ENCODE measurements at places on chromosomes 16 and 17. TPM values are rescaled to one million over a fixed set of nuclear protein-coding genes. Genes with fewer than 3 reads are reported as not detected.

Gene CLEC3A
- total RNA-seq = not detected

Gene PHKB
- 39.0 TPM for total RNA-seq

Gene MYH13
- not detected for total RNA-seq

Gene SSTR5
- 0.22 TPM for total RNA-seq

Gene RNF112
- 0.81 TPM for total RNA-seq

Gene NT5C3B
- 66.2 TPM for total RNA-seq

Gene CDRT4
- 3.8 TPM for total RNA-seq

Gene SUZ12
- 38.5 TPM for total RNA-seq

Gene CSF3
- total RNA-seq = not detected

DNA sequence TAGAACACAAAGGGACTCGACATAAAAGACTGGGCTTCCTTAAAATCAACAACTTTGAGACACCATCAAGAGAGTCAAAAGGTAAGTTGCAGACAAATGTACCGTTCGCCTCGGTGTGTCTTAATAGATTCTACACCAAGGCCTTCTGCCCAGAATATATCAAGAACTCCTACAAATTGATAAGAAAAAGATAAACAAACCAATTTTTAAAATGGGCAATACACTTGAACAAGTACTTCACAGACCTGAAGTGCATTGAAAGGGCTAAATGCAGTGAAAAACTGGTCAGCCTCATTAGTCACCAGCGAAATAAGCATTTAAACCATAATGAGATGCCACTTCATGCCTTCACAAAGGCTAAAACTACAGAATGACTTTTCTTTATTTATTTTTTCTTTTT lies 20.4 kb upstream of the BAHCC1 start:
- DNase-seq = no peak

- DNase-seq = no peak
Observed at GRCh38 chr16:526181-527014, 1.1 kb upstream of the CAPN15 start.

- DNase-seq = no peak
Observed at GRCh38 chr16:66594739-66595138, 9.8 kb upstream of the CMTM3 start.

DNA sequence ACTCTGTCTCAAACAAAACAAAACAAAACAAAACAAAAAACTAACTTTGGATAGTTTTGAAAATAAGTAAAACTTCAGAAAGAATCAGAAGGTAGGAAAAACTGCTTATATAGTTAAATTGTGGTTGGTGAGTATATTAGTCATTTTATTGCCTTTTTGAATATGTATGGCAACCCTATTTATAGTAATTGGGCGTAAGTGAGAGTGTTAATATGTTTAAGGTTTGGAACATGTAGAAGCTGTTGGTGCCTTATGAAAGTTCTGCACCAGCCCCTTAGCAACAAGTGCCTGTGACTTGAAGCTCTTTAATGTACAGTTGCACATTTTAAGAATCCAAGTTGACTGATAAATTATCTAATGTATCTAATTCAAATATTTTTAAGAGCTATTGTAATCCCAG lies 47.4 kb upstream of the ABCC11 start:
- no peak for DNase-seq

DNA sequence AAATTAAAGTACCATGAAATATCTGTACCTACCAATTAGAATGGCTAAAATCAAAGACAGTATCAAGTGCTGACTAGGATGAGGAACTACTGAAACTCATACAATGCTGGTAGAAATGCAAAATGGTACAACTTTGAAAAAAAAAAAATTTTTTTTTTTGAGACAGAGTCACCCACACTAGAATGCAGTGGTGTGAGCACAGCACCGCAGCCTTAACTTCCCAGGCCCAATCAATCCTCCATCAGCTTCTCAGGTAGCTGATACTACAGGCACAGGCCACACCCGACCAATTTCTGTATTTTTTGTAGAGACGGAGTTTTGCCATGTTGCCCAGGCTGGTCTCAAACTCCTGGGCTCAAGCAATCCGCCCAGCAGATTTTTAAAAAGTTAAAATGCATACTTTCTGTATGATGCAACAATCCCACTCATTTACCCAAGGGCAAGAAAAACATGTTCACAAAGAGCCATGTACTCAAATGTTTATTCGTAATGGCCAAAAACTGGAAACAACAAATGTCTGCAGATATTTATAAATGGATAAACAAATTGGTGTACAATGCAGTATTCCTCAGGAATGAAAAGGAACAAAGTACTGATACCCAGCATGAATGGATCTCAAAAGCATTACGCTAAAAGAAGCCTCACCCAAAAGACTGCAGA lies 8.7 kb downstream of the SMURF2 start:
- no peak for DNase-seq

DNA sequence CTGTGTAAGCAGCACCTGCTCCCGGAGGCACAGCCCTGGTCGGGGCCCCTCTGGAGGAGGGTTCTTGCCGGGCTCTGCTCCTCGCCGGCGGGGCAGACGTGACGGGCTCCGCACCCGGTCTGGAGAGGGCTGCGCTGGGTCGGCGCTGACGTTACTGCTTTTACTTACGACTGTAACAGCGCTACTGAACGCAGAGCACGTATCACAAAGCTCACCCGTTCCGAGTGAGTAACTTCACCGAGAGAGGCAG lies 1.3 kb upstream of the RAB40C start:
- DNase-seq = no peak

DNA sequence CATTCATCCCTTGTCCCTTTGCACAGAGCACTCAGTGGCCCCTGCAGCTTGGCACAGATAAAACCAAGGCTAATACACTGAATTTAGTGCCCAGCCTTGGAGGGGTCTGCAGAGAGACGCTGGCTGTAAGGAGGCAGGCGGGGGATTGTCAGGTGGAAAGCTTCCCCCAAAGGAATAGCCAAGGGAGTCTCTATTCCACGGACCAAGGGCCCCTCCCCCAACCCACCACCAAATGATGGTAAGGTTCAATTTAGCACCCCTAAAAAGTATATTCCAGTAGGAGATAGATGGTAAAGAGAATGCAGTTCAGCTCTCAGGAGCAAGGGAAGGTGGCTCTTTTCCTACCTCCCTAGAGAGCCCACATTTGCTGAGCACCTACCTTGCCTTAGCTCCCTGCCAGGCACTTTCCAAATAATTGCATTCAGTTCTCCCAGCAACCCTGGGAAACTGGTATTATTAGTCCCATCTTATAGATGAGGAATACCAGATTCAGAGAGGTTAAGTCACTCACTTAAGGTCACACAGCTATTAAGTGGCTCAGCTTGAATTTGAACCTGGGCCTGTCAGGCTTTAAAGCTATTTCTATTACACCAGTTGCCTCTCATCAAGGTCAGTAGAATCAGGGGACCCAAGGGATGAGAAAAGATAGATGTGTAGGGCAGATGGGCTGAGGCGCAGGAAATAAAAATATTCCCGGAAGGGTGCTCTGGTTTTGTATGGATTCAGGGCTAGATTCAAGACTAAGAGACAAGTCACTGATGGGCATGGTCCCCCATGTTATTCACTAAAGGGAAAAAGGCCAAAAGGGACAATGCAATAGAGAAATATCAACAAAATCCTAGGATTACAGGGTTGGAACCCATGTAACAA lies 20.0 kb upstream of the ZFHX3 start:
- no peak for DNase-seq

GRCh38 chr17:38716368-38717005 lies 11.4 kb downstream of the MLLT6 start:
- no peak for DNase-seq

- DNase-seq = no peak
Observed at GRCh38 chr17:17800504-17801021, 36.2 kb downstream of the SREBF1 start.

DNA sequence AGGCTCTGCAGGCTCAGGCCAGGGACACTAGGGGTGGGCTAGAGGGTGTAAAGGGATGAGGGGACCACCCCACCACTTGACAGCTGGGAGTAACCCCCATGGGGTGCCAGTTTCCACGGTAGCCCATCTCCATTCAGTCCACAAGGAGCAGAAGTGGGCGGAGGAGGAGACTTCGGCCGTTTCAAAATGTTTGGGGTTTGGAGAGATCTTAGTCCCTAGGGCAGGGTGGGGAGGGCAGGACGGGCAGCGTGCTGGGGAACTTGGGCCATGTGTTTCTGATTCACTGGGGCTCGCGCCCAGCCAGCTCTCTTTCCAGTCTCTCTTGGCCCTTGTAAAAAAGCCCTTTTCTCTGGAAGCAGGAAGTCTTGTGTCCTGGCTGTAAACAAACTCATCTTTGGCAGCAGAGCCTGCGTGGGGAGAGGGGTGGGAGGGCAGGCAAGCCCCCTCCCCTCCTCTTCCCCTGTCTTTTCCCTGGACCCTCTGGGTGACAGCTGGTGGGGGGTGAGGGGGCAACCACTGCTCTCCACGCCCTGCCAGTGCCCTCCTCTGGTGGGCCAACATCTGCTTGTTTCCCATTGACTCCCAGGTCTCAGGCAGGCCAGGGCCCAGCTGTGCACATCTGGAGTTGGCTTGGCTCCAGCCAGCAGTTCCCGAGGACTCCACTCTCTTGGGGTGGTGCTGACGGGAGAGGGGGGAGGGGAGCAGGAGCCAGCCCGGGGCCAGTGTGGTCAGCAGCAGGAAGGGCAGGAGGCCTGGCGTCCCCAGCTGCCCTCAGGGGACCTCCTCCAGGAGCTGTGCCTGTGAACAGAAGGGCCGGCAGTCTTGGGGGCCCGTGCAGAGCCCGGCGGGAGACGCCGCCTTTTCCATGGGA lies 8.1 kb downstream of the CYGB start:
- no peak for DNase-seq

DNA sequence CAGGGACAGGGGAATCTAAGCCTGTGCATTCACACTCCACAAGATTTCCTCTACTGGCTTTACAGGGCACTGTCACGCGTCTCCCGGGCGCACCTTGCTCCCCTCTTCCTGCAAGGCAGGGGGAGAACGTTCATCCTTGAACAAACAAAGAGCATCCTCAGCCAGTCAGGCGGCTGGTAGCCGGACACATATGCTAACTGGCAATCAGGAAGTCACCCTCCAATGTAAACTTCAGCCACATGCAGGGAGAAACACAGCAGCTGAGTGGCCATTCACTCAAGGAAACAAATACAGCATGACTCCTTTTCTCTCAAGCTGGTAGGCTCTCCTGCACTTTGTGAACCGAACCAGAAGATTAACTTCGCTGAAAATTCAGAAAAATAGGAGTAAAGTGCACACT lies 10.8 kb upstream of the HSBP1 start:
- no peak for DNase-seq

DNA sequence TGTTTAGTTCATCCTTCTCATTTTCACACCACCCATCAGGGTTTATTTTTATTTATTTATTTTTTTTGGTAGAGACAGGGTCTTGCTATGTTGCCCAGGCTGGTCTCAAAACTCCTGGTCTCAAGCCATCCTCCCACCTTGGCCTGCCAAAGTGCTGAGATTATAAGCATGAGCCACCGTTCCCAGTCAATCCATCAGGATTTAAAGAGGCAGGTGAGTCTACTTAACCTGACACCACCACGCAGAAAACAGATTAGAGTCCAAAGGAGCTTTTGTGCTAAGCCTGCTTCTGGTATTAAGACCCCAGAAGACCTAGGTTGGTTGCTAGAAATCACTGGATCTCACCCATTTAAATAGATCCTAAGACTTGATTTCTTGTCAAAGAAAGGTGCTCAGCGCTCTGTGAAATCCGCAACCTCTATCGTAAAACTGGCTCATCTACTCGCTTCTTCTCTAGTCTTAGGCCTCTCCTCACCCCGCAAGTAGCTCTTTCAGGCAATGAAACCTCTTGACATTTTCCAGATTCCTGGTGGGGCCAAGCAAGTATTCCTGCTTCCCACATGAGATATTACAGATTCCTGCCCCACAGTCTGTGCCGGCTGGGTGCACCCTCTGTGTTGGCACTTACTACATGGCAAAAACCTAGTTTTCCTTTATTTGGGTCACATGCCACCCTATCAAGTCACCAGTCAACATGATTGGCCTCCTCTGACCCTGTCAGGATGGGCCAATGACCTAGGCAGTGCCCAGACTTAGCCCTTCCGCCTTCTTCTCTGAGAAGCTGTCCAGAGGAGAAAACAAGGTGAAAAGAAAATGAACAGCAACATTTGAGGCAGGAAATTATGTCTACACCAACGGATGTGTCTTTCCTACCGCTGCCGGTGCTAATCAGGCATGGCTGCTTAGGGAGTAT lies 9.0 kb downstream of the PITPNA start:
- no peak for DNase-seq

- DNase-seq = no peak
Observed at GRCh38 chr16:22632606-22633005, 121.9 kb downstream of the NPIPB5 start.

GRCh38 chr17:36592316-36592715 lies 637 bp downstream of the DHRS11 start:
- DNase-seq = peak; percentile 76

- DNase-seq = no peak
Observed at GRCh38 chr17:60094754-60095153, 16.0 kb upstream of the HEATR6 start.

GRCh38 chr16:80274576-80275191 lies 266.1 kb upstream of the DYNLRB2 start:
- no peak for DNase-seq

DNA sequence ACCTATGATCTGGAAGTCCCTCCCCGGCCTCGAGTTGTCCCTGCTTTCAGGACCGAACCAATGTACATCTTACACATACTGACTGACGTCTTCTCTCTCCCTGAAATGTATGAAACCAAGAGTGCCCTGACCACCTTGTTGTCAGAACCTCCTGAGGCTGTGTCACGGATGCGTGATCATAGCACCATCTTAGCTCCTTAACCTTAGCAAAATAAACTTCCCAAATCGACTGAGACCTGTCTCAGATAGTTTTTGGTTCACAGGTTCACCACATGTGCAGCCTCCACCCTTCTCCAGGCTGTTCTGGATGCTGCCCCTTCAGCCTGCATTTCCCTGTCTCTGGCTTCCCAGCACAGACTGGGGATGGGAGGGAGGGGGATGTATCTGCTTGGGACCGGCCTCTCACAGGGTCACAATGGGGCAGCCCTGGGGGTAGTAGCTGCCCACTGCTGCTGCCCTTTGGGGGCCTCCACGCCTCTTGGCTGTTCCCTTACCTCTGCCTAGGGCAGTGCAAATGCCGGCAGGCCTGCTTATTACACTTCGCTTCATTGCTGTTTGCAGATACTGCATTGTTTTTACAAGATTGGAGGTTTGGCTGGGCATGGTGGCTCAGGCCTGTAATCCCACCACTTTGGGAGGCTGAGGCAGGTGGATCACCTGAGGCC lies 69.8 kb downstream of the NT5M start:
- DNase-seq = no peak
